ENCODE measurements at places on chromosomes 7 and 10.

DNA sequence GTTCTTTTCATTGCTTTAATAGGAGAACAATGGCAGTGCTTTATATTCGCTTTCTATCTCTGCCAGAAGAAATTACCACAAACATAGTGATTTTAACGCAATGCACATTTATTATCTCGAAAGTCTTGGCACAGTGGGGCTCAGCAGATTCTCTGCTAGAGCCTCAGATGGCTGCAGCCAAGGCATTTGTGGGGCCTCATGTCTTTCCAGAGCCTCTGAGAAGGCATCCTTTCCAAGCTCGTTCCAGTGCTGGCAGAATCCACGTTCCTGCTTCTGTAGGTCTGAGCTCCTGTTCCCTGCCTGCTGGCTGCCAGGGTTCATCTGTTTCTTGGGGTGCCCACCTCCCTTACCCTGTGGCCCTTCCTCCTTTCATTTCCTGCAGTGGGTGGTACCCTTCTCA, 60.2 kb downstream of the LRRC18 start:
- DNase-seq = no peak

- DNase-seq = no peak
Measured at GRCh38 chr10:116170815-116171250, 102.2 kb downstream of the GFRA1 start.

- no peak for DNase-seq
Measured at GRCh38 chr10:103578782-103579382, 85.4 kb downstream of the NEURL1 start.

GRCh38 chr10:132514821-132515520, 22.6 kb upstream of the INPP5A start:
- DNase-seq = peak; percentile 24

DNA sequence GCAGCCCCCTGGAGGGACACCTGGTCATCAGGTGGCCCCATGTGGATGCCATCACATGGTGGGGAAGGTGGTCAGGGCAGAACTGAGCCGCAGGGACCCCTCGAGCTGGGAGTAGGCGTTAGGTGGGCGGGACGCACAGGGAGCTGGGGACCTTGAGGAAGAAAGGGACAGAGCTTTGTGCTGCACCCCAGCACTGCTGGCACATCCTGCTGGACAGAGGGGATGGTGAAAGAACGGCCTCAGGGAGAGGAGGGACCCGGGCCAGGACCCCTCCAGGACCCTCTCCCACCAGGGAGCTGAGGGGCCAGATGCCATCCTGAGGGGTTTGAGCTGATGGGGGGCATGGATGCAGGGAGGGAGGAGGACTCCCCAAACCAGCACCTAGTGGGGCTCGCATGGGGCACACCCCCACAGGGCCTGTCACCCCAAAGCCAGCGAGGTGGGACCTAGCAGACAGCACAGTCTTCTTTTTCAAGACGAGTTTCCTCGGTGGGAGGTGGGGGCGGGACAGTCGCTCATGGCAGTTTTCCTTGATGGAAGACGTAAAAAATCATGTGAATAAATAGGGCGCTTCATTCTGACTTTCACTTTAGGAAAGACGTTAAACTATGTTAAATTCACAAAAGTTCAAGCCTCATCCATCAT, 43.3 kb downstream of the STK32C start:
- DNase-seq = no peak

- no peak for DNase-seq
Measured at GRCh38 chr10:49361735-49362568, 33.9 kb downstream of the DRGX start.

DNA sequence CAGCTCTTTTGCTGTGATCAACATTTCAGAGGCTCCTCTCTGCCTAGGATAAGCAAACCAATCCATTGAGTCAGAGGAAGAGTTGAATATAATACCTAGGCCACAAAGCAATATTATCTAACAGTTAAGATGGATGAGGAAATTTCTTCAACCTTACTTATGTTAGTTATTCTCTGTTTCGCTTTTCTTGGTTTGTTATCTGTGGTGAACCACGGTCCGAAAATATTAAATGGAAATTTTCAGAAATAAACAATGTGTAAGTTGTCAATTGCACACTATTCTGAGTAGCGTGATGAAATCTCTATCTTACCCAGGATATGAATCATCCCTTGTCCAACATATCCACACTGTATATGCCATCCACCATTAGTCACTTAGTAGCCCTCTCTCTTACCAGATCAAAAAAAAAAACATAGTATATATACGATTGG, 1.5 kb upstream of the HTR7 start:
- no peak for DNase-seq

GRCh38 chr7:1230411-1231213, 2.1 kb upstream of the UNCX start:
- DNase-seq = no peak

DNA sequence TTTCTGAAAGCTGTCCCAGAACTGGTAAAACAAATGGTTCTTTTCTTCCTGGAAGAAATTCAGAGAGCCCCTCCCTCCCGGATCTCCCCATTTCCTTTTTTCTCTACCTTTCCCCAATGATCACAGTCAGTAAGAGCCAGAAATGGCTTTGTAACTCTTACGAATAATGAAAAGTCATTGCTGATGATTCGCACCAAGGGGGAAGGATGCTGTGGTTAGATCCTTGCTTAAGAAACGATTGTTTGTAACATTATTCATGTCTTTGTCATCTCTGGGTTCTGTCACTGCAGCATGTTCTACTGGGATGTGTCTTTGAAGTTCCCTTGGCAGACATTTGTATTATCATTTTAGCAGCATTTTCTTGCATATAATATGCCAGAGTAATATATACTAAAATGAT, 138.9 kb downstream of the CACNB2 start:
- DNase-seq = no peak

DNA sequence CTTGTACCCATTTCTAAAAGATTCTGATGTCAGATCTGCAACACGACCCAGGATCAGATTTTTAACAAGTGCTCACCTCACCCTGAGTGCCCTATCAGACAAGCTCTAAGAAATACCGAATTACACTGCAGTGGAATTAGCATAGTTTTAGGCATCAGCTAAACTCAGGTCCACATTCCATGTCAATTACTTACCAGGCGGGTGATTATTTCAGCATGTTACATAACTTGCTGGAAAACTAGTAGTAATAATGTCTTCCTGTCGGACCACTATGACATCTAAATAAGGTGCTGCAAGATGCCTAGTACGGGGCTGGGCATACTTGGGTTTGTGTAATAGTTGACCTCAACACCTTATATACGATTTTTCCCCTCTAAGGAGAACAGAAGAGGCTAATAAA, 21.0 kb downstream of the TRIL start:
- DNase-seq = no peak

DNA sequence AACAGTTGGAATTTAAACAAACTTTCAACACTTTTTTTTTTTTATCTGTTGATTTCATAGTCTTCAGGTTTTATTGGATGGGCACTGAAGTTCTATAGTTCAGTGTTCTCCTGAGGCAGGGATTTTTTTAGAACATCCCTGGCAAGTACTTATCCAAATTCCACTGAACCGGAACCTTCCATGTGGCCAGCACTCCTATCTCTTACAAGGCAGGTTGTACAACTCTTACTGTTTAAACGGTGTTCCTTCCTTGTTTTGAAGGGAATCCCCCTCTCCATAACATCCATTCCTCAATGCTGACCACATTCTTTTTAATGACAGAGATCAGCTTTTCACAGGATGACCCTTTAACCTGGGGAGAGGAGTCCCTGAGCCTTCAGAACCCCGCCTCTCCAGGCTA, 238.9 kb upstream of the CTBP2 start:
- no peak for DNase-seq

DNA sequence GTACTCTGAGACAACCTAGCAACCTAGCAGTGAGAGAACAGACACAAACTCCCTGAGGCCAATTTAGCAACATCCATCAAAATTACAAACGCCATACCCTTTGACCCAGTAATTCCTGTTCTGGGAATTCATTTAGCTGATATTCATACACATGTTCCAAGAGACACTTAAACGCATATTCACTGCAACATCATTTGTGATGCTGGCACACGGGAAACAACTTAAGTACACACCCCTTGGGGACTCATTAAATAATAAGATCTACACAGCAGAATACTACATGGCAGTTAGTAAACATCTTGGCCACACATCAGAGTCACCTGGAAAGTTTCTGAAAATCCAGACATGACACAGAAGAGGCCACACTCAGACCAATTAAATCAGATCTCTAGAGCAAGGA, 17.6 kb downstream of the NUDCD3 start:
- no peak for DNase-seq

- no peak for DNase-seq
Measured at GRCh38 chr7:24974026-24974832, 5.7 kb downstream of the OSBPL3 start.

- DNase-seq = no peak
Measured at GRCh38 chr10:132296666-132297443, 10.9 kb downstream of the STK32C start.

DNA sequence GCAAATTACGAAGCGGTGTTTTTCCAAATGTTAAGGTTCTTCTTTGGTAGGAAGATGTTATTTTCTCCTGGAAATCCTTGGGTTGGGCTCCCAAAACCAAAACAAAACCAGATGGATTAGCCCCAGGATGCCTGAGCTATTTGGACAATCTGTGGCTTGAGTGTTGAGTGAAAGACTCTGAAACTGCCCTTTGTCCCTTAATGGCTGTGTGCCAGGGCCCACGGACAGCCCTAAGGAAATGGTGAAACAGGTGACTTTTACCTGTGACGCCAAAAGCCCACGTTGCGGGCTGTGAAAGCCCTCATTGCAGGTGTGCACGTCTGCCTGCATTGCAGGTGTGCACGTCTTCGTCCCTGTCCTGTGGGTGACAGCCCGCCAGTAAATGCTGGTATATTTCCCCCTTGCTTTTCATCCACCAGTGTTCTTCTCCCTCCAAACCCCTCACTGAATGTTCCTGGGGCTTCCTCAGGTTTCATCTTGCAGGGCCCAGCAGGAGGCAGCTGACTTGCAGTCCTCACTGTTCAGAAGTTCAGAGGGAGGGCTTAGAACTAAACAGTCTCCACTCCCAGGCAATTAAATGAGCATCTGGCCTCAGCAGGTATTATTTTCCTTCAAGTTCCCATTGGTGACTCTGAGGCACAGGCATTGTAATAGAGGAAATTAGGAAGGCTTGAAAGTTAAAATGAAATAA, 10.7 kb downstream of the PFKP start:
- DNase-seq = no peak

DNA sequence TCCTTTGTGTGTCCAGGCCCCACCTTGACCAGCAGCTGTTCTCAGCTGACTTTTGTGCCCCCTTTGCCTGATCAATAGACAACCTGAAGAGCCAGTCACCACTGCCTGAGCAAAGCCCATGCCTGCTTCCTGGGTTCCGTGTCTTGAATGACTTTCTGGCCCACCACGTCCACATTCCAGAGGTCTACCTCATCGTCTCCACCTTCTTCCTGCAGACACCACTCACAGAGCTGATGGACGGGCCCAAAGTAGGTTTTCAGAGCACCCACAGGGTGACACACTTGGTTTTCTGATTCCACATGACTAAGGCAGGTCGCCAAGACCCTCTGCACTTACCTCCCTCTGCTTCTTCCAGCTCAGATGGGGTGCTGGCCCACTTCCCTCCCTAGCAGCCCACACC, 126.8 kb downstream of the WDFY4 start:
- no peak for DNase-seq

- no peak for DNase-seq
Measured at GRCh38 chr7:152969335-152969734, 209.8 kb downstream of the ACTR3B start.

GRCh38 chr10:11236234-11236633, 218.6 kb downstream of the CELF2 start:
- peak; percentile 46 for DNase-seq

- DNase-seq = no peak
Measured at GRCh38 chr10:131890276-131891195, 10.3 kb upstream of the PPP2R2D start.

- no peak for DNase-seq
Measured at GRCh38 chr7:127682140-127682539, 30.1 kb downstream of the SND1 start.

DNA sequence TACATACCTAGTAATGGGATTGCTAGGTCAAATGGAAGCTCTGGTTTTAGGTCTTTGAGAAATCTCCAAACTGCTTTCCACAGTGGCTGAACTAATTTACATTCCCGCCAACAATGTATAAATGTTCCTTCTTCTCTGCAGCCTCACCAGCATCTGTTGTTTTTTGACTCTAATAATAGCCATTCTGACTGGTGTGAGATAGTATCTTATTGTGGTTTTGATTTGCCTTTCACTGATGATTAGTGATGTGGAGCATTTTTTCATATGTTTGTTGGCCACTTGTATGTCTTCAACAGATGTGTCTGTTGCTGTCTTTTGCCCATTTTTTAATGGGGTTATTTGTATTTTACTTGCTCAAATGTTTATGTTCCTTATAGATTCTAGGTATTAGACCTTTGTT, 675.5 kb downstream of the SUGCT start:
- no peak for DNase-seq

DNA sequence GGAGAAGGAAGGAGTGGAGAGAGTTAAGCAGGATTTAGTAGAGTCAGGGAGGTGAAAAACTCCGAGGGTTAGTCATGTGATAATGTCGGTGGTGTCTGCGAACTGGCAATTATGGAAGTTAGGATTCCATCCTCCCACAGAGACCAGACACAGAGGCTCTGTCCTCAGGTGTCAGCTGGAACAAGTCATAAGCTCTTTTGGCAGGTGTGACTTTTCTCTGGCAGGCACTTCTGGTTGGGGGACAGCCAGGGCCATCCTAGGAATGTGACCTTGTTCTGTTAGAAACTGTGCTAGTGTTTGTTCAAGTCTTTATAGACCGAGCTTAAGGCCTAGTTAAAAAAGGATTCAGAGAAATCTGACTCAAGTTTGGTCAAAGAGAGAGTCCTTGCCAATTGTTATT, 371.0 kb downstream of the DPP6 start:
- no peak for DNase-seq

DNA sequence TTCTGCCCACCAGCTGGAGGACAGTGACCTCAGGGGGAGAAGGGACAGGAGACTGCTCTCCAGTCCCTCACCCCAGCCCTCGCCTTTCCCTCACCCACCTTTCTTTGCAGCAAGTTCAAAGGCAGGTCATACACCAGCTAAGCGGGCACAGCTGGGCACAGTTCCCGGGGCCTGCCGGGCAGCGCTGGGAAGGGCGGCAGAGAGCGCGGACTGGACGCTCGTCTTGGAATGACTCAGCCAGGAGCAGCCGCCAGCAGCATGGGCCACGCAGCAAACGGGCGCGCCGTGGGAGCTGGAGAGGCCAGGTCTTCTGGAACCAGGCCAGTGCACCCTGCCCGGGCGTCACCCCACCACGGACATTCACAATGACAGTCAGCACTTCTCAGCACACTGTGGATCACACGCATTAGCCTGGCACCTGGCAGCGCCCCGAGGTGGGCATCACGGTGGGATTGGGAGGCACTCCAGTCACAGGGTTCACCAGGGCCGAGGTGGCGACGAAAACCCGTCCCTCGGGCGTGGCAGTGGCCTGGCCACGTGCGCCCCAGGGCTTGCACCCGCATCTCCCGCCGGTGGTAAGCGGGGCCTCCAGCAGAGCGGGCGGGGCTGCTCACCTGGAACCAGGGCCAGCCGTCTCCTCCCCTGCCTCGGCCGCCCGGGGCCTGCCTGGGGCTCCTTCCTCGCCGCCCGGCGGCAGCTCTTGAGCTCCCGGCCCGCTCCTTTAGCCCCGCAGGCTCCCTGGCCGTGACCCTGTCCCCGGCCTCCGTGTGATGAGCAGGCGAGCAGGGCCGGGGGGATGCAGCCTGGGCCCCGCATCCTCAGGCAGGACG, 29.0 kb upstream of the WDFY4 start:
- peak; percentile 52 for DNase-seq

- DNase-seq = peak; percentile 7
Measured at GRCh38 chr10:27741173-27742091, 4.2 kb downstream of the MKX start.

- no peak for DNase-seq
Measured at GRCh38 chr7:80231707-80232106, 97.1 kb downstream of the GNAI1 start.

- DNase-seq = no peak
Measured at GRCh38 chr7:12287901-12288300, 76.8 kb downstream of the TMEM106B start.

Measured in umbilical cord (tissue), 2 donors.